Activated CD8-positive, alpha-beta memory T cell treated with anti-CD3 and anti-CD28 coated beads, Interleukin-2, amount 10 ng/mL, durations not matched to agents 7 days and 5 days (primary cell): ENCODE measurements at places on chromosomes 13 and 19.
A peak's percentile ranks its signal among the peaks of the same experiment; 100 is the strongest.

DNA sequence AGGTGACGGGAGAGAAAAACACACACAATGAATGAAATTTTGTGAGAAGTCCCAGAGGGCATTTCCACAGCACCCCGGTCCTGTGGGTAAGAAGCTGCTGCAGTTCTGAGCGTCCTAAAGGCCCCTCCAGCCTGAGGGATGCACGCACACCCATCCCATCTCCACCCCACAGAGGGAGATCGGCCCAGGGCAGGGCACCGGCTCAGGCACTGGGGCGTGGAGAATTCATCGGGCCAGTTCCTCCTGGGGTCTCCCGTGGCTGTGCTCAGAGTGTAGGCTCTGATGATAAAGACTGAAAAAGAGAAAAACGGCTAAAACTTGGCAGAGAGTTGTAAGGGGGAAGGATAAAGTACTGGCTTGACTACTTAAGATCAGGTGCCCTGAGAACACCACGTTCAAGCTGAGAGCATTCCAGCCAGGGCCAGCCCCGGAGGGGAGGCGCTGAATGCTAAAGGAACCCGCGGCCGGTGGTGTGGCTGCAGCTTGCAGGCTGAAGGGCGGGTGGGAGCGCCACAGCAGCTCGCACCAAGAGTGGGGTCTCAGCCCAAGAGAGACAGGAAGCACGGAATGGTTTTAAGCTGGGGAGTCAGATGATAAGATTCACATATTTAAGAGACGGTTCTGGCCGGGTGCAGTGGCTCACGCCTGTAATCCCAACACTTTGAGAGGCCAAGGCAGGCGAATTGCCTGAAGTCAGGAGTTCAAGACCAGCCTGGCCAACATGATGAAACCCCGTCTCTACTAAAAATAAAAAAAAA lies 121.9 kb upstream of the SPACA7 start:
- no peaks in the 10 kb centered on the region for H3K36me3 ChIP-seq
- no peak overlapping the region for H3K27ac ChIP-seq
- H3K4me3 ChIP-seq, result no peak overlapping the region
- H3K27me3 ChIP-seq, result no peaks in the 10 kb centered on the region
- DNase-seq, result peak; percentile 21

- H3K36me3 ChIP-seq, result peaks cover 5% of the 10 kb centered on the region
- H3K27me3 ChIP-seq, result no peaks in the 10 kb centered on the region
- no peak overlapping the region for H3K27ac ChIP-seq
- no peak for DNase-seq
- peaks cover 20% of the 10 kb centered on the region for H3K4me1 ChIP-seq
- no peak overlapping the region for H3K4me3 ChIP-seq
These were observed 9.5 kb downstream of the STK11 start for GRCh38 chr19:1214862-1215731.

DNA sequence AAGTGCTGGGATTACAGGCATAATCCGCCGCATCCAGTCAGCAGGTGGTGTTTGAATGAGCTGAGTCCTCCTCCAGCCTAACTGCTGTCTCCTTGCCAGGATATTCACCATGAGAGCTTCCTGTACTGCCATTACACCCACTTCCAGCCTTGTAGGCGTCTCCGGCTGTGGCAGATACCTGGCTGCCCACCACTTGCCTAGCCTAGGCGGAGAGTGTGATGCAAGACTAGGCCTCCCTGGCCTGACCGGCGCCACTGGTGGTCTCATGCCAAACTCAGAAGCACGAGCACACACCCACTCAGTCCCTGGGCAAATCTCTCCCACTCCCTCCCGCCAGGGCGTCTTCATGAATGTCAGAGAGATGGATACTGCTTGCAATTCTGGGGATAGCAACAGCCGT lies 16.6 kb downstream of the IL12RB1 start:
- H3K4me1 ChIP-seq, result peaks cover 15% of the 10 kb centered on the region
- H3K36me3 ChIP-seq, result peaks cover 34% of the 10 kb centered on the region
- no peak for DNase-seq
- H3K4me3 ChIP-seq, result no peak overlapping the region
- H3K27me3 ChIP-seq, result no peaks in the 10 kb centered on the region

DNA sequence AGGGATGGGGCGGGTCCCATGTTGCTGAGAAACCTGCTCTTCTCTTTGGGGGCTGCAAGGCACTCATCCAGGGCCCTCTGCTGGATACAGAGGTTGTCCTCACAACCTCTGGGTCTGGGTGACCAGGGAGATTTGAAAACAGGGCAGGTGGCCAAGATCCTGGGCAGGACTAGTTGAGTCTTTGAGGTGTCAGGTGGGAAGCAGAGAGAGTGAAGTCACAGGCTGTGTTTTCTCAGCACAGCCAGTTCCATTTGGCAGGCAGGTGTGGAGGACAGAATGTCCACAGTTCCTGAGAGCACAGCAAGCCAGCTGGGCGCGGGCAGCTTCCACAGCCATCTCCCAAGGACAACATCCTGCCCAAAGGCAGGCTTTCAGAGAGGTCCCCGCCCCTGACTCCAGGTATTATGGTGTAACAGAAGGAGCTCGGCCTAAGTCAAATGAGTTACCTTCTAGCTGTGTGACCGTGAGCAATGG lies 118.8 kb downstream of the NUFIP1 start:
- H3K4me1 ChIP-seq, result peaks cover 13% of the 10 kb centered on the region
- DNase-seq, result no peak
- H3K27ac ChIP-seq, result no peak overlapping the region
- no peaks in the 10 kb centered on the region for H3K36me3 ChIP-seq

GRCh38 chr19:42199440-42200115 lies 17.9 kb downstream of the DEDD2 start:
- DNase-seq, result peak; percentile 94
- H3K36me3 ChIP-seq, result peaks cover 59% of the 10 kb centered on the region
- H3K27me3 ChIP-seq, result no peaks in the 10 kb centered on the region
- peak overlapping the region; percentile 69 for H3K4me3 ChIP-seq
- peak overlapping the region; percentile 96 for H3K27ac ChIP-seq

DNA sequence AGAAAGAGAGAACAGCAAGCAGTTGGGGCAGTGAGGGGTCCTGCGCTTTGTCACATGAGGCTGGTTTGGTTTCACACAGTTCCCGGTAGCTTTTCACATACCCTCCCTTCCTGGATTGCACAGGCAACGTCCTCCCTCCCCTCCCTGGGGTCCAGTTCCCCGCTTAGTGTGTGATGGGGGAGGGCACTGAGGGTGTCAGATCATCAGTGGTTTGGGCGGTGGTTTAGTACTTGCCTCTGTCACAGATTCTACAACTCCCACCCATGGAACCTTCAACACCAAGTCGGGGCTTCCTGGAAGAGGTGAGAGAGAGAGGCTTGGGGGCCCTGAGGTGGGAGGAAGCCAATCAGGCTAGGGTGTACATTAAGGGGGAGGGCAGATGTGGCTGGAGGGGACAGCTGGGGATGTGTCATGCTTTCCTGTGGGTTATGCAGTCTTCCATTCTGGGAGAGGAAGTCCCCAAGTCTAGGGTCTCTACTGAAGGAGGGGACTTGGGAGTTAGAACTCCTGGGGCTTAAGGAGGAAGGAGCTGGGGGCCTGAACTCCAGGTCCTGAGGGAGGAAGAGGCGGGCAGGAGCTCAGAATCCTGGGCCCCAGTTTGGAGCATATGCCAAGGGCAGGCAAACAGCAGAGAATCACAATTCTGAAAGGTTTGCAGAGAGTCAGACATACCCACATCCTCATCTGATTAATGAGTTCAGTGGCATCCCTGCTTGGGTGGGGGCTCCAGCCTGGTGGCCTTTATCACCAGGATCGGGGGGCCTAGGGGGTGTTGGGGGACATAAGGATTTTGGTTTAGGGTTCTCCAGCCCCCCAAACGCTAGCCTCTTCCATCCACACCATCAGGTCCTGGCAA lies at the start of gene NKG7:
TSS of gene NKG7 (minus strand) at position 6 of the 856 bp plus-strand sequence. CDS start 119 bp downstream, outside the sequence.
- H3K4me1 ChIP-seq, result peaks cover 54% of the 10 kb centered on the region
- H3K27me3 ChIP-seq, result no peaks in the 10 kb centered on the region
- H3K27ac ChIP-seq, result peak within 1 kb of the TSS; percentile 98
- H3K4me3 ChIP-seq, result peak within 1 kb of the TSS; percentile 97
- peak; percentile 98 for DNase-seq
- H3K36me3 ChIP-seq, result peaks cover 31% of the 10 kb centered on the region

DNA sequence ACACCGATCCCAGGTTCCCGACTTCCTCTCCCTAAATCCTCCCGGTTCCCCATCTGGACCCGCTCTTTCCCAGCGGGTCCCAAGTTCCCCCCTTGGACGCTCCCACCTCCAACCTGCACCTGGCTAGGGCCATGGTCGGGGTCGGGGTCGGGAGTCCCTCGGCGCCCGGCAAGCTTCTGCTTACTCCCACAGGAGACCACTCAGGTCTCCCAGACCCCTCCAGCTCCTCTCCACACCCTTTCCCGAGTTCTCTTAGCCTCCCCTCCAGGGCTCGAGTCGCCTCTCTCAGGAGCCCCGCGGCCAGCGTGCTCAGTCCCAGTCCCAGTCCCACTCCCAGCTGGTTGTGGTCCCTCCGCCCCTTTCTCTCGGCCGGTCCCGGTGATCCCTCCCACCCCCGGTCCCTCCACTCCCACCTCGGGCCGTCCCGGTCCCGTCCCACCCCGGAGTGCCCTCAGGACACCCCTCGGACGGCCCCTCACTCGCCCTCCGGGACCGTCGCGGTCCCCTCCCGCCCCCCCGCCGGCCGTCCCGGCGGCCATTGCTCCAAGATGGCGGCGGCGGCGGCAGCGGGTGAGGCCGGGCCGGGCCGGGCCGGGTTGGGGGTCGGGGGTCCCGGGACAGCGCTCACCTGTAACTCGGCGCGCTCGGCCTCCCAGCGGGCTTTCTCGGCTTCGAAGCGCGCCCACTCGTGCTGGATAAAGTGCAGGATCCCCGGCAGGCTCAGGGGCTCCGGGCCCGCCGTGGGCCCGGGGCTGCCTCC lies at the start of gene FKRP:
TSS of gene FKRP (plus strand) at position 537 of the 760 bp plus-strand sequence. CDS start 9,394 bp downstream, outside the sequence.
- H3K27me3 ChIP-seq, result no peaks in the 10 kb centered on the region
- peaks cover 52% of the 10 kb centered on the region for H3K4me1 ChIP-seq
- H3K27ac ChIP-seq, result peak within 1 kb of the TSS; percentile 86

GRCh38 chr13:113841353-113841650 lies 22.6 kb downstream of the GAS6 start:
- no peak for DNase-seq
- no peaks in the 10 kb centered on the region for H3K36me3 ChIP-seq
- H3K27ac ChIP-seq, result no peak overlapping the region
- no peak overlapping the region for H3K4me3 ChIP-seq
- peaks cover 34% of the 10 kb centered on the region for H3K4me1 ChIP-seq

DNA sequence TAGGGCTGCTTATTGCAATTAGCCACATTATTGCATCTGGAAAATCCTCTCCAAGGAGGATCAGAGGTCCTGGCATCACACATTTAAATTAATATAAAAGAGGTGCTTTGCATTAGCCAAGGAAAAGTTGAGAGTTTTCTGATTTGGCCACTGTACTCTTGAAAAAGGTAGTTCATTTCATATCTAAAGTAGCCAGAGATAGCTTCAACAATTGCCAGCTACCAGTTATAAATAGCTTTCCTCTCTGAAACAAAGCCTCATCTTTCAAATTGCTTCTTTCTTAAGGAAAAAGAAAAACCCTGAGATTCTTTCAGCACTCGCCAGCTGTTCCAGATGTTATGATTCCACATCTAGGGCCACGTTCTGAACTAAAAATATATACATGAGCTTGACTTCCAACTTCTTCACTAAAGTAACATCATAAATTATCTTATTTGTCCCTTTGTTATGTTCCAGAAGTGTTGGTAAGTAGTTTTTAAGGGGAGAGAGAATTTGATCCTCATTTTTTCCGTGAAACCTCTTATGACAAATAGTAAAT lies 69.6 kb downstream of the ERCC5 start:
- H3K27me3 ChIP-seq, result peaks cover 28% of the 10 kb centered on the region
- H3K36me3 ChIP-seq, result no peaks in the 10 kb centered on the region
- no peaks in the 10 kb centered on the region for H3K4me1 ChIP-seq
- no peak overlapping the region for H3K4me3 ChIP-seq

GRCh38 chr13:111347438-111347837 lies 27.0 kb downstream of the TEX29 start:
- H3K27me3 ChIP-seq, result peaks cover 7% of the 10 kb centered on the region
- DNase-seq, result no peak
- no peak overlapping the region for H3K4me3 ChIP-seq
- H3K4me1 ChIP-seq, result peaks cover 9% of the 10 kb centered on the region
- H3K27ac ChIP-seq, result no peak overlapping the region

DNA sequence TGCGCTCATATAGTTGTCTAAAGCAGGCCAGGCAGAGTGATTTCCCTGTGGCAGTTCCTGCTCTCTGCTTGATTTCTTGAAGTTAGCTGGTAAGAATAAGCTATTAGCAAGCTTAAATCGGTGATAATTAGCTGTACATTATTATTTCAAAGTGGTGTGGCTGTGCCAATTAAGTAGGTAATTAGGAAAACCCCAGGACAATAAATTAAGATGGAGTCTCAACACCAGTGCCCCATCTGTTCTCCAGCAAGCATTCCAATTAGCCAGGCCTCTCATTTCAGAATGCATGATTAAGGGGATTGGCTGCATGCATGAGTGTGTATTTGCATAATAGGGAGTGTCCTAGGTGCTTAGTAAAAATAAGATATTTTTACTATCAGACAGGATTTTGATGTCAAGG lies 342.3 kb downstream of the GPC5 start:
- H3K4me1 ChIP-seq, result no peaks in the 10 kb centered on the region
- H3K27ac ChIP-seq, result no peak overlapping the region
- no peaks in the 10 kb centered on the region for H3K36me3 ChIP-seq
- DNase-seq, result no peak
- no peaks in the 10 kb centered on the region for H3K27me3 ChIP-seq

GRCh38 chr19:50717026-50717723 lies 2.4 kb downstream of the SHANK1 start:
- H3K27ac ChIP-seq, result no peak overlapping the region
- H3K4me1 ChIP-seq, result no peaks in the 10 kb centered on the region
- H3K36me3 ChIP-seq, result no peaks in the 10 kb centered on the region
- no peak for DNase-seq
- peaks cover 45% of the 10 kb centered on the region for H3K27me3 ChIP-seq

GRCh38 chr19:5154129-5154798 lies 185.4 kb downstream of the KDM4B start:
- no peak for DNase-seq
- H3K27ac ChIP-seq, result no peak overlapping the region
- no peak overlapping the region for H3K4me3 ChIP-seq
- no peaks in the 10 kb centered on the region for H3K27me3 ChIP-seq

GRCh38 chr13:105153611-105154010 lies 1381.9 kb downstream of the EFNB2 start:
- no peak overlapping the region for H3K27ac ChIP-seq
- no peaks in the 10 kb centered on the region for H3K4me1 ChIP-seq
- no peaks in the 10 kb centered on the region for H3K36me3 ChIP-seq
- no peak overlapping the region for H3K4me3 ChIP-seq

DNA sequence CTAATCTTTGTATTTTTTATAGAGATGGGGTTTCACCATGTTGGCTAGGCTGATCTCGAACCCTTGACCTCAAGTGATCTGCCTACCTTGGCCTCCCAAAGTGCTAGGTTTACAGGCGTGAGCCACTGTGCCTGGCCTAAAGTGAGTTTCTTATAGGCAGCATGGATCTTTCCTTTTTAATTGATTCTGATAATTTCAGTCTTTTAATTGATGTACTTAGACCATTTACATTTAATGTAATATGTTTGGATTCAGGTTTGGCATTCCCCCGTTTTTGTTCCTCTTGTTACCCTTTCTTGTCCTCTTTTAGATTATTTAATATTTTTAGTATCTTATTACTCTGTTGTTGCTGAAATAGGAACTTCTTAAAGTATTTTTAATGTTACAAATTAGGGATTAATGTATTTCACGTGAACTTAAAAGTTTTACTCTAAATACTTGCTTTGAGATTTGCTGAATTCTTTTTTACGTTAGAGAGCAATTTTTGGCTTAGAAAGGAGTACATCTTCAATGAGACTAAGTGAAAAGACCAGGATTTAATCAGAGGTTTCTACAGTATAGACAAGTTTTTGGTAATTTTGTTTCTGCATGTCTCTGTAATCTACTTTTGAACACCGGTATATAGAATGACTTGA lies 50.3 kb downstream of the URI1 start:
- peaks cover 4% of the 10 kb centered on the region for H3K4me1 ChIP-seq
- no peak for DNase-seq
- H3K27me3 ChIP-seq, result no peaks in the 10 kb centered on the region
- no peak overlapping the region for H3K4me3 ChIP-seq
